ENCODE measurements at places on chromosomes 12 and 14. TPM values are rescaled to one million over a fixed set of nuclear protein-coding genes. Genes with fewer than 3 reads are reported as not detected.
A peak's percentile ranks its signal among the peaks of the same experiment; 100 is the strongest.

- peak; percentile 33 for DNase-seq
Measured at GRCh38 chr14:58663494-58664111, 25.8 kb downstream of the DACT1 start.

GRCh38 chr12:116637589-116638150, 78.5 kb downstream of the MAP1LC3B2 start:
- no peak for DNase-seq

MRPL52 gene
- 93.7 TPM for polyA plus RNA-seq

DNA sequence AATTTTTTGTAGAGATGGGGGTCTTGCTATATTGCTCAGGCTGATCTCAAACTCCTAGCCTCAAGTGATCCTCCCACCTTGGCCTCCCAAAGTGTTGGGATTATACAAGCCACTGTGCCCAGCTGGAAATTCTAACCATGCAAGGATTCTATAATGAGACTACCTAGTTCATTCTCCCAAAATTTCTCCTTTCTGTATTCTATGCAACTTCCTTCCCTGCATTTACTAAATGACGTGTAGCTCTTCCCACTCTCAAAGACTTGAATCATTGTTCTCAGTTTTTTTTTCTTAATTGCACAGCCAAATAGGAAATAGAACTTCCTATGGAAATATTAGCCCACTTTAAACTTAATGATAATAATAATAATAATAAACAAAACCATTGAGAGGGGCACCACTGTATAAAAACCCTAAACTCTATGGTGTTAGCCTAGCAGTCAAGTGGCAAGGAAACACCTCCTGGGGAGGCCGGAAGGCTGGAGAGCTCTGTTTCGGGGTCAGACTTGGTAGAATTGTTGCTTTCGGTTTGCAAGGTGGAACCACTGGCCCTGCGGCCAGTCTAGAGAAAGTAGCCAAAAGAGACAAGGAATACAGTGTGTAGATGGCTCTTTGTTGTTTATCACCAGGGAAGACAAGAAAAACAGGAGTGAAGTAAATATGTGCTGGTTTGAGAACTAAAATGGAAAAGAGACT, 40.0 kb upstream of the TESC start:
- no peak for DNase-seq

GRCh38 chr12:124866883-124867400, 3.3 kb upstream of the SCARB1 start:
- DNase-seq = no peak

DNA sequence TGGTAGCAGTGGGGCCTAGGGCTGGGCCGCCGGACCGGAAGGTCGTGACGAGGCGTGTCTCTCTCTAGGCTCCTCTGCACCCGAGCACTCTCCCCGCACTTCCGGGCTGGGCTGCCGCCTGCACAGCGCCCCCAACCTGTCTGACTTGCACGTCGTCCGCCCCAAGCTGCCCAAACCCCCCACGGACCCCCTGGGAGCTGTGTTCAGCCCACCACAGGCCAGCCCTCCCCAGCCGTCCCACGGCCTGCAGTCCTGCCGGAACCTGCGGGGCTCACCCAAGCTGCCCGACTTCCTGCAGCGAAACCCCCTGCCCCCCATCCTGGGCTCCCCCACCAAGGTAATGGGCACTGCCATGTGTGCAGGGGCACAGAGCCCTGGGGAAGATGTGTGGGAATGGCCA, 13.3 kb upstream of the PUS1 start:
- DNase-seq = no peak

LRIG3 gene
- polyA plus RNA-seq = 35.0 TPM

GRCh38 chr12:95740751-95741150, 49.8 kb downstream of the NTN4 start:
- DNase-seq = no peak
